ENCODE measurements at places on chromosomes 1 and 21. TPM values are rescaled to one million over a fixed set of nuclear protein-coding genes. Genes with fewer than 3 reads are reported as not detected.

OR2T33 gene
- total RNA-seq, result not detected

MEX3A gene
- total RNA-seq, result 19.9 TPM

GSTM3 gene
- 54.9 TPM for total RNA-seq

S100A7A gene
- not detected for total RNA-seq

RSPH1 gene
- not detected for total RNA-seq

NKAIN1 gene
- 0.10 TPM for total RNA-seq

C1QTNF12 gene
- 0.33 TPM for total RNA-seq

PGLYRP4 gene
- total RNA-seq, result not detected

TNFRSF1B gene
- 38.6 TPM for total RNA-seq

SPTA1 gene
- 5.9 TPM for total RNA-seq

ERMAP gene
- total RNA-seq, result 10.5 TPM

CD84 gene
- total RNA-seq, result not detected

COL8A2 gene
- 2.4 TPM for total RNA-seq

GOLT1A gene
- total RNA-seq, result not detected

PKP1 gene
- under 0.01 TPM for total RNA-seq

TRPM2 gene
- total RNA-seq, result 1.1 TPM

Measured in vein endothelial cell (primary cell).